ENCODE measurements at places on chromosomes 4 and X. TPM values are rescaled to one million over a fixed set of nuclear protein-coding genes. Genes with fewer than 3 reads are reported as not detected.

DNA sequence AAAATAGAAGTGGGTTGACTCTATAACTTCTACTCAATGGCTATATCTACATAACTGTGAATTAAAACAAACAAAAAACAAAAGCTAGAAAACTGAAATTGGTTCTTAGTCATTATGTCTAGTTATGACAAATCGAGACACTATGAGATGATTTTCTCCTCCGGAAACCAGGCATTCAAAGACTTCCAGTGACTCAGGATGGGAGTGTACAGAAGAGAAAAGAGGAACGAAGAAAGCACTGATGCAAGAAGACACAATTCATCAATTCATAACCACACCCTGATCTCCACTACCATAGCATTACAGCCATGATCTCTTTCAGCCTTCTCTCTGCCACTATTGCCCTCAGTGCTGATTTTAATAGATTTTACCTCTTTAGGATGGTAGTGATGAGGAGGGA lies 253.6 kb downstream of the CBLL2 start:
- no peaks in the 10 kb centered on the region for H3K36me3 ChIP-seq
- H3K4me1 ChIP-seq: no peaks in the 10 kb centered on the region
- H3K27me3 ChIP-seq: no peaks in the 10 kb centered on the region
- peak; percentile 4 for DNase-seq

- H3K4me1 ChIP-seq: no peaks in the 10 kb centered on the region
- H3K27me3 ChIP-seq: no peaks in the 10 kb centered on the region
- H3K4me3 ChIP-seq: no peak overlapping the region
- H3K36me3 ChIP-seq: no peaks in the 10 kb centered on the region
- H3K27ac ChIP-seq: no peak overlapping the region
- no peak for DNase-seq
Observed at GRCh38 chr4:88230969-88231771, 53.2 kb downstream of the PPM1K start.

DNA sequence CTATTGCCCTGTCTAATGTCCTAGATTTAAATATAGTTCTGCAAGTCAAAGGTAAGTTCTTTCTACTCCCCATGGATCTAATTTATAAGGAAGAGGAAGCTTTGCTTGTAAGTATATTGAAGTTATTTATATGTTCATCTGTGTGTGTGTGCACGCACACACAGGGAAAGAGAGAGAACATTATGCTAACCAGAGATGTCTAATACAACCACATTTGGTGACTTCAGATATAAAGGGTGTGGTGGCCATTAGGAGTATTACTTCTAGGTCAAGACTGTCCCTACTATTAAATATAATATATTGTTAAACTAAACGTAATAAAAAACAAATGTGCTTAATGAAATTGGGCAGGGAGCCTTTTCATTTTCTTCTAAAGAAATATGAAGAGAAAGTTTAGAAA lies 4.1 kb downstream of the DCK start:
- no peaks in the 10 kb centered on the region for H3K36me3 ChIP-seq
- no peak for DNase-seq
- no peaks in the 10 kb centered on the region for H3K27me3 ChIP-seq
- no peaks in the 10 kb centered on the region for H3K4me1 ChIP-seq
- no peak overlapping the region for H3K4me3 ChIP-seq
- no peak overlapping the region for H3K27ac ChIP-seq

The EDNRA gene
- 43.1 TPM for total RNA-seq

DNA sequence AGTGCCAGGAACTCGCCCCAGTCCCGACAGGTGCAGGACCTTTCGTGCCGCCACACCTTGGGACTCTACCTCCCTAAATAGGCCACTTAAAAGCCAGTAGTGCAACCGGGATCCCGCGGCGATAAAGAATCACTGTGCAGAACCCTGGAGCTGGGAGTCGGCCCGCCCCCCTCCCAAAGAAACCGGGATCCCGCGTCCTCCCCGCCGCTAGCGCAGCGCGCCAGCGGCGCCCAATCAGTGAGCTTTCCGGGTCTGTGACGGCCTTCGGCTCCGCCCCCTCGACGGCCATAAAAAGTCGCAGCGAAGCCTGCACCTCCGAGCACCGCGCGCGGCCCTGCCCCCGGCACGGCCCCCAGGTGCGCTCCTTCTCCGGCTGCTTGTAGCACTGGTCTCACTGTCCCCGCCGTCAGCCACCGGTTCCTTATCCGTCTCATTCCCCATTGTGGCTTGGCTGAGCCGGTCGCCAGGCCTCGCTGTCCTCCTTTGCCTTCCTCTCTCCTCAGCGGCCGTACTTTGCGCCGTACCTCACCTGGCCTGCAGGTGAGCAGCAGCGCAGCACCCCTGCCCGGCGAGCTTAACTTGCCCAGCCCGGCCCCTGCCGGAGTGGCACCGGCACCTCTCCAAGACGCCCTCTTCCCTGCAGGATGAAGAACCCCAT lies at the start of gene LRAT:
LRAT (plus strand) TSS at position 318 of the 658 bp plus-strand sequence; CDS start at position 645, 327 bp downstream.
- H3K27me3 ChIP-seq: peaks cover 64% of the 10 kb centered on the region
- peak within 1 kb of the TSS; percentile 54 for H3K4me3 ChIP-seq
- peak; percentile 81 for DNase-seq
- no peaks in the 10 kb centered on the region for H3K36me3 ChIP-seq

The RAB9B gene
- 3.4 TPM for total RNA-seq

The CD38 gene
- total RNA-seq: not detected

- H3K4me3 ChIP-seq: no peak overlapping the region
- H3K27me3 ChIP-seq: no peaks in the 10 kb centered on the region
- no peaks in the 10 kb centered on the region for H3K4me1 ChIP-seq
- H3K36me3 ChIP-seq: no peaks in the 10 kb centered on the region
- no peak for DNase-seq
- no peak overlapping the region for H3K27ac ChIP-seq
Observed at GRCh38 chr4:189815404-189816192, 125.1 kb upstream of the FRG1 start.

GRCh38 chr4:138409670-138410069 lies 167.5 kb upstream of the SLC7A11 start:
- no peak for DNase-seq
- H3K27ac ChIP-seq: no peak overlapping the region
- no peaks in the 10 kb centered on the region for H3K36me3 ChIP-seq
- H3K4me3 ChIP-seq: no peak overlapping the region
- H3K27me3 ChIP-seq: no peaks in the 10 kb centered on the region

DNA sequence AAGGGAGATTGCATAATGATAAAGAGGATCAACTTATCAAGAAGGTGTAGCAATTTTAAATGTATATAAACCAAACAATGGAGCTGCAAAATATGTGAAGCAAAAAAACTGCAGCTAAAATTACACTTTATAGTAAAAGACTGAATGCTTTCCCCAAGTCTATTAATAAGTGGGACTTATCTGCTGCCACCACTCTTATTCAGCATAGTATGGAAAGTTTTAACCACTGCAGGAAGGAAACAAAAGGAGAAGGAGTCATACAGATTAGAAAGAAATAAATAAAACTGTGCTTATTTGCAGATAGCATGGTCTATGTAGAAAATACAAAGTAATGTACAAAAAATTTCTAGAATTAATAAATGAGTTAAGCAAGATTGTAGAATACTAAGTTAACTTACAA lies 94.1 kb upstream of the GK2 start:
- no peaks in the 10 kb centered on the region for H3K36me3 ChIP-seq
- H3K27me3 ChIP-seq: no peaks in the 10 kb centered on the region
- no peak overlapping the region for H3K27ac ChIP-seq
- H3K4me3 ChIP-seq: no peak overlapping the region
- DNase-seq: no peak

The SERTM2 gene
- total RNA-seq: 9.3 TPM

The INTS6L gene
- 49.3 TPM for total RNA-seq

DNA sequence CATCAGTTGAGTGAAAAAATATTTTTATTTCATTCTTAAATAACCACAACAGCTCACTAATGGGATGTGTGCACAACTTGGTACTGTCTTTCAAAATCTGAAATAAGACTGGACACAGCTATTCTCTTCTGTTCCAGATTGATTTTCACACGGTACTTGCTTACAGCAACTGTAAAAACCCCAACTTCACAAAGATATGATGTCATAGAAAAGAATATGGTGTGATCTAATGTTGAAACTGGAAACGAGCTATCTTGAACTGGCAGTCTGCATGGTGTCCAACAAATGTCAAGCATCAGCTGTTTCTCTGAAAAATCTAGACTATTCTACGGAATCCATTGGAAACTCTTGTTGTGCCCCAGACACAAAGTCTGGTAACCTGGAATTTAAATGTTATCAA lies 14.7 kb downstream of the HELQ start:
- H3K27me3 ChIP-seq: no peaks in the 10 kb centered on the region
- H3K4me1 ChIP-seq: no peaks in the 10 kb centered on the region
- no peak for DNase-seq
- H3K27ac ChIP-seq: no peak overlapping the region
- peaks cover 37% of the 10 kb centered on the region for H3K36me3 ChIP-seq

The IDH3G gene
- 107 TPM for total RNA-seq

DNA sequence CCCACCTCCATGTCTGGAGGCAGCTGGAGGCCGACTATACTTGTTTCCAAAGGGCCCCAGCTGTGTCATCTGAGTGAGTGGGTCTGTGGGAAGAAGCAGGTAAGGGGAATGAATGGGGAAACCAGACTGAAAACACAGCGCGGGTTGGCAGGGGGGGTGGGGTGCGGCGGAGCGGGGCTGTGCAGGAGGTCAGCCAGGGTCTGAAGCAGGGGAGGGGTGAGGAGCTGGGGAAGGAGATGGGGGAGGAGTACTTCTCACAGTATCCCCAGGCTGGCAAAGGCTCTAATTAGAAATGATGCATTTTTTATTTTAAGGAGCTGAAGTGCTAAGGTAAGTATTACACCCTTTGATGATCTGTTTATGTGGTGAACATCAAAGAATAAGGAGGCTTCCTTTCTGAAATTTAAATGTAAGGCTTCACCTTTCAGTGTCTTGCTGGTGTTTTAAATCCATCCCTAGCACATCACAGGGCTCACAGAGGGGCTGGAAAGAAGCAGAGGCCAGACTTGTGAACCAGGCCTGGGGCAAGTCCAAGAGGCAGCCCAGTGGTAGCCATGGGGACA lies 37.5 kb downstream of the SMIM20 start:
- no peaks in the 10 kb centered on the region for H3K27me3 ChIP-seq
- no peaks in the 10 kb centered on the region for H3K4me1 ChIP-seq
- no peak for DNase-seq

DNA sequence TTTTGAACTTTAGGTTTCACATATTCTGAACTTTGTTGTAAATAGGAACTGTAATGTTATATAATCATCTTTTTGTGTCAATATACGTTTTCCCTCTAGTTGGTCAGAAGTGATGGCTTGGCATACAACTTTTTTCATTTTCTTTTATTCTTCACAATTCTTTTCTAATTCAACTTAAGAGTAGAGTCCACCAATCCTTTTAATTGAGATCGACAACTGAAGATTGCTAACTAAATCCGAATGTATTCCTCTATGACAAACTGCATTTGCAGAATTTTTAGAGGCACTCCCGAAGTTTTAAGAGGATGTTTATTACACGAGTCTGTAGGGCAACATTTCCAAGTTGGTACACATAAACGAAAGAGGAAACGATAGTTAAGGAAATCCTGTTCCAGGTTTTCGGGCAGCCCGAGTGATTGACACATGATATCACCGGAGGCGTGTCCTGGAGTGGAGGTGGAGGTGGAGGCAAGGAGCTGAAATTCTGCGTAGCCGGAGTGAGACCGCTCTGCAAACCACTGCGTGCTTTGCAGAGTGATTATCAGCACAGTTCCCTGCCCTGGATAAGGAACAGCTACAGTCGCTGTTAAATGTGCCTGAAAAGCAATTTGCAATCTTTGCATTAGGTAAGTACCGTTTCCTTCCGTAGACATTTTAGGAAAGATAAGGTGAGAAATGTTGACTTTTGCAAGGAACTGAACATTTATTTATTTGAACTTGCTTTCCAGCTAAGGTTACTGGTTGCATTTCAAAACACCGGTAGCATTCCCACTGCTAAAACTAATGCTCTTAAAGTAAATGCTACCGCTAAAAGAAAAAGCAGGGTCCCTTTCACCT lies at the start of gene SPRY1:
SPRY1 (plus strand) TSS at position 489 of the 837 bp plus-strand sequence. CDS start 4,797 bp downstream, outside the sequence.
- H3K27ac ChIP-seq: peak within 1 kb of the TSS; percentile 89
- peak; percentile 98 for DNase-seq
- no peaks in the 10 kb centered on the region for H3K36me3 ChIP-seq
- H3K4me3 ChIP-seq: peak within 1 kb of the TSS; percentile 73
- H3K4me1 ChIP-seq: no peaks in the 10 kb centered on the region
- no peaks in the 10 kb centered on the region for H3K27me3 ChIP-seq

- peak overlapping the region; percentile 59 for H3K27ac ChIP-seq
- no peaks in the 10 kb centered on the region for H3K36me3 ChIP-seq
- H3K4me3 ChIP-seq: peak overlapping the region; percentile 85
- peaks cover 2% of the 10 kb centered on the region for H3K4me1 ChIP-seq
- DNase-seq: no peak
Observed at GRCh38 chr4:48270523-48270897, 872 bp upstream of the TEC start.

GRCh38 chrX:140762061-140762460 lies 52.5 kb downstream of the LINC00632 start:
- H3K27me3 ChIP-seq: no peaks in the 10 kb centered on the region
- H3K4me1 ChIP-seq: no peaks in the 10 kb centered on the region
- no peak overlapping the region for H3K4me3 ChIP-seq
- no peaks in the 10 kb centered on the region for H3K36me3 ChIP-seq
- H3K27ac ChIP-seq: no peak overlapping the region

- no peak overlapping the region for H3K27ac ChIP-seq
- peaks cover 12% of the 10 kb centered on the region for H3K4me1 ChIP-seq
- H3K4me3 ChIP-seq: no peak overlapping the region
- H3K27me3 ChIP-seq: no peaks in the 10 kb centered on the region
Observed at GRCh38 chrX:43141885-43142284, 363.9 kb upstream of the PPP1R2C start.

DNA sequence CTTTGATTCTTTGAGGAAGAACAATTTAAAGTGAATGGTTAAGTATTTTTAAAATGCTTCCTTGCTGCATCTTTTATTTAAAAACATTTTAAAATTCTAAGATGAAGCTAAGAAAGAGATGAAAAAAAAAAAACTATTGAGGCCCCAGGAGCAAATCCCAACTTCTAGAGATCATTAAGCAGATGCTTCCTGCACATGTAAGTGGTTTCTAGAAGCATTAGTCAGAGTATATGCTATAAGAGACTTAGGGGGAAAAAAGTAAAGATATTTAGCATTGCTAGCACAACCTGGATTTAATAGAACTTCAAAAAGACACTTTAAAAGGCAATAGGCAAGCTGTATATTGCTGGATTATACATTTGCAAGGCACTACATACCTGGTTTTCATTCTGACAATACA lies 64.7 kb downstream of the ZNF827 start:
- no peak overlapping the region for H3K4me3 ChIP-seq
- H3K36me3 ChIP-seq: peaks cover 13% of the 10 kb centered on the region
- DNase-seq: no peak
- no peaks in the 10 kb centered on the region for H3K4me1 ChIP-seq
- H3K27me3 ChIP-seq: no peaks in the 10 kb centered on the region

DNA sequence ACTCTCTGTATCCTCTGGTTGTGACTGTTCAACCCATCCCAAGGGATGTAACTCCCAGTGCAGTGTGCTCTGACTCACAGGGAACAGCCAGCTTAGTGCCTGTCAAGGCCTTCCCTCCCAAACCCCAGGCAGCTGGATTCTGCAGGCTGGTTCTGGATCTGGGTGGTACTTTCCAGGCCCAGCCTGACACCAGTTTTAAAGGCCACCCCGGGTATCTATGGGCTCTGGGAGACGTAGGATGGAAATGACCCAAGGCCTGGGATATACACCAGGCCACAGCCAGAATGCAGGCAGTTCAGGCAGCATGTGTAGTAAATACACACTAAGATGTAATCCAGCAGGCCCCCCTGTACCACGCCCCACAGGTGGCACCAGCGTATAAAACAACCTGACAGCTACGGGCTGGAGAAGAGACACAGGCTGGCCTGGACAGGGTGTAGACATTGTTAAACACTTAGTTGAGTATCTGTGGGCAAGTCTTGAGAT lies 64.2 kb downstream of the SPINK2 start:
- DNase-seq: no peak
- no peak overlapping the region for H3K4me3 ChIP-seq
- no peaks in the 10 kb centered on the region for H3K27me3 ChIP-seq
- H3K4me1 ChIP-seq: peaks cover 13% of the 10 kb centered on the region
- no peaks in the 10 kb centered on the region for H3K36me3 ChIP-seq
- no peak overlapping the region for H3K27ac ChIP-seq
